ENCODE measurements at places on chromosomes 16 and 17. TPM values are rescaled to one million over a fixed set of nuclear protein-coding genes. Genes with fewer than 3 reads are reported as not detected.

The CPHXL2 gene
- not detected for total RNA-seq

- no peak for DNase-seq
Measured at GRCh38 chr16:87784812-87785211, 19.0 kb upstream of the KLHDC4 start.

The HBA1 gene
- total RNA-seq, result not detected

The FBXO39 gene
- not detected for total RNA-seq
